Lower lobe of right lung (tissue), 2 donors: ENCODE measurements at places on chromosomes 4 and X. TPM values are rescaled to one million over a fixed set of nuclear protein-coding genes. Genes with fewer than 3 reads are reported as not detected.

PLAC1 gene
- total RNA-seq: not detected

REPS2 gene
- 18.5 TPM for total RNA-seq

BEND4 gene
- 1.3 TPM for total RNA-seq

ZNF182 gene
- total RNA-seq: 6.5 TPM

ANXA10 gene
- total RNA-seq: not detected

DNA sequence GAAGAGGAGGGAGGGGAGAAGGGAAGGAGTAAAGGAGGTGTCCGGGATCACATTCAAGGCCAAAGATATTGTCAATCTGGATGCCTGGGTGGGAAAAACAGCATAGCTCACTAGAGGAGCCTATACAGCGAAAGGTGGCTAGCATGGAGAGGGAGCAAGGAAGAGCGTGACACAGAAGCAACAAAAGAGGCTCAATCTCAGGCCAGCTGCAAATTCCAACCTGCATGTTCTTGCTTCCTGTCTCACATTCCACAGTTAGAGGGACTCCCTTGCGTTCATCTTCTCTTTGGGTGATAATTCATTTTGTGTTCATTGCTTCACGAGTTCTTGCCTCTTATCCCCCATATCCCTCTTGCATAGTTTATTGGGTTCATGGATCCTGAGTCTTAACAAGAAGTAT lies 3.0 kb upstream of the CLNK start:
- DNase-seq: no peak

XPNPEP2 gene
- total RNA-seq: 2.9 TPM

- DNase-seq: no peak
Measured at GRCh38 chr4:82480771-82481505, 50.5 kb downstream of the ENOPH1 start.

- DNase-seq: no peak
Measured at GRCh38 chr4:100098681-100099080, 91.6 kb downstream of the DDIT4L start.

DNA sequence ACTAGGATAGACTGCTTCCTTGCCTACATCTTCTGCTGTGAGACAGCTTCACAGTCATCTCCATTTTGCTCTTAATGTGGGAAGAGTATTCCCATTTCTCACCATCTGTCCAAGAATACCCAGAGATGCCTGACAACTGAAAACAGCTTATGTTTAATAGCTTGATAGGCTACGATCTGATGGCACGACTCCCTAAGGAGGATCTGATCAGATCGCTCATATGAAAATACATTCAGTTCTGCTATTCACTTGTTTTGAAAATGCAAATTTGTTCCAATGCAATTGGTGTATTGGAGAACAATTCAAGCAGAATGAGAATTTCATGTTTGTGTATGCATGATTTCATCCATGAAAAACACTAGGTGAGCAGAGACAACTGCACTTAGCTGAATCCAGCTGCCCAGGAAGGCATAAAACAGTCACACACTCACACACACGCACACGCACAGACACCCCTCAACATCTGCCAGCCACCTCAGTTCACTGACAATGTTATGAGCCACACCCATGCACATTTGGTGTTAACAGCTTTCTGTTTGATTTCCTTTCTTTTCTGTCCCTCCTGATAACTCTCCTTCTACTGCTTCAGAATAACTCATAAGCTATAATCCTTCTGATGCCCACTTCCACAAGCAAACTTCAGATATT lies 29.6 kb downstream of the TRIML1 start:
- no peak for DNase-seq
